ENCODE measurements at places on chromosomes 5 and 9. TPM values are rescaled to one million over a fixed set of nuclear protein-coding genes. Genes with fewer than 3 reads are reported as not detected.

DNA sequence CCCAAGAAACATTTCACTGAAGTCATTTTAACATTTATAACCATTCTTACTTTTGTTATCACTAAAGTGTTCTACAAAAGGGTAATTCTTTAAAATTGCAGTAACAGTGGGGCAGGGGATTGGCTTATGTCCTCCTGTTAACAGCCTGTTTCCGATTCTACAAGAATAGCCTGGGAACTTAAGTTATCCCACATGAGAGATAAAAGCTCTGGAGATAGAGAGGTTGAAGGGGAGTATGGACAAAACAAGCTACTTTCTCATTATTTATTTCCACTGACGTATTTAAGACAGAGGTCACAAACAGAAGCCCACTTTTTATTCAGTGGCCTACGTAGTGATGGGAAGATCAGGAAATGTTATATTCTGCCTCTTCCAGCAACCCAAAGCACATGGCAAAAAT lies 98.7 kb downstream of the EPB41L4A start:
- no peak for DNase-seq

The AUH gene
- total RNA-seq, result 24.9 TPM

GRCh38 chr9:133693116-133693515 lies 45.0 kb downstream of the SARDH start:
- no peak for DNase-seq

GRCh38 chr5:157387683-157388093 lies 72.3 kb upstream of the NIPAL4 start:
- no peak for DNase-seq

DNA sequence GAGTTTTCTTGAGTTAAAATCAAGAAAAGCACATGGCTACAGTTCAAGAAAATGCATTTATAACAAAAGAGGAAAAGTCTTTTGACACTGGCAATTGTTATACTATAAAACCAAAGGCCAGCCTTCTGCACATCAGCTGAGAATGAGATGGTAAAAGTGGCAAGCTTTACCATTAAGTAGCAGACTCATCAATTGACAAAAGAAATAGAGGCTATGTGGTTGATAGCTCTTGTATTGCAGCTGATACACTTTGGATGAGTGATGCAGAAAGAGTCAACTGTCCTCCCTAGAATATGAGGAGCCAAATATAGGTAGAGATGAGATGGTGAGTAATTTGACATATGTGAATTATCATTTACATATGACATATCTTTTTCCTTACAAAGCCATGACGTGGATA lies 1100.9 kb upstream of the CDH6 start:
- DNase-seq, result no peak

GRCh38 chr9:32011049-32011448 lies 373.4 kb upstream of the ACO1 start:
- DNase-seq, result no peak

DNA sequence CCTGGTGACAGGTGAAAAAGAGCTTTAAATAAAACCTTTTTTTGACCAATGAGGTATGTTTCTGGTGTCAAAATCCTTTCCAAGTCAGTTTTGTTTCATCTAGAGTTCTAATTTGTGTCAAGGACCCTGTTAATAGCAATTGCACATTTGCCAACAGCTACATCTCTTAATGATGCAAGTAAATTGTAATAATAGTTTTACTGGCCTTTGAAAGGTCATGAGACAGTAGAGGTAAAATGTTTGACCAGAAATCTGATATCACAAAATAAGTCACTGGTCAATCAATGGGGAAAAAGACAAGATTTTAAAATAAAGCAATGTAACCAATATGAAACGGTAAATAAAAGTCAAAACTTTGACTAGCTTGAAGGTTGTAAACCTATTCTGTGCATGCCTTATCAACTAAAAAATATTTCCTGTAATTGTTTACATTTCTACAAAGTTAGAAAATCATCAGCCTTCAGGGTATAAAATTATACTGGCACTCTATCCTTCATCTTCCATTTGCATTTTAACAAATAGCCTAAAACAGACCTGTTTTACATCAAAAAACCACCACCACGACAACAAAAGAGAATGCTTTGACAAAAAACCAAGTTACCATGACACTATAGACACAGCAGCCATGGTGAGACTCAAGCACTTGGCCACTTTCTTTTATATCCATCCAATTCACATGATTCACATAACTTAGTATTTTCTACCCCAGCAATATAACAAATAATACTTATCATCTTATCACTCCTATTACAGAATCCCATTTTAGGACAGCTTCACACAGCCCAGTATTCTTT lies 3.0 kb downstream of the NADK2 start:
- no peak for DNase-seq

- no peak for DNase-seq
These were observed 193.4 kb downstream of the ARRDC3 start for GRCh38 chr5:91189480-91190313.

The MYOZ3 gene
- total RNA-seq, result 2.9 TPM

GRCh38 chr9:137588311-137588710 lies 2.0 kb downstream of the ZMYND19 start:
- no peak for DNase-seq

- no peak for DNase-seq
These were observed 1.6 kb downstream of the STKLD1 start for GRCh38 chr9:133377721-133378216.

- DNase-seq, result no peak
These were observed 24.1 kb upstream of the GABBR2 start for GRCh38 chr9:98732801-98733200.

DNA sequence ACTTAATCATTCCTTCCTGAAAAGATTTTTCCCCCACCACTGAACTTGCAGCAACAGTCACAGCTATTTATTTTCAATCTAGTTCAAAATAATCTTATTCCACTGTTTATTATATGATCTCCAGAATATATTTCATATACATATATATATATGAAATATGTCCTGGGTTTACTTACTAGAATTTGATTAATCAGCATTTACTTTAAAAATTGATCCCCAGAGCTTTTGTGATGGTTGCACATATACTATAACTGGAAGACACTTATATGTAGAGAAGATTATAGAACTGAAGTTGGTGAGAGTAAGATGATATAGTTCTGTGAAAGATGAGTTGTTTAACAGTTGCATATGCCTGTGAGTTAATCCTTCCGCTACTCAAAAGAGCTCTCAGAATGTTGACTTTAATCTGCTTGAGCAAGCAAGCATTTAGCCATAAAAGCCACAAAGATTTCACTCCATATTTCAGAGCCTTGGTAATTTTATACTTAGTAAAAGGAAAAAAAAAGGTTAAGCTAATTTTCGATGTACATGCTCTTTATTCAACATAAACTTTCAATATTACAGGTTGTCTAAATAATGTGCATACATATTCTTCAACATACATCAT lies 399.3 kb upstream of the CDH9 start:
- no peak for DNase-seq

- no peak for DNase-seq
These were observed 134.5 kb upstream of the SMIM23 start for GRCh38 chr5:171651102-171651501.

DNA sequence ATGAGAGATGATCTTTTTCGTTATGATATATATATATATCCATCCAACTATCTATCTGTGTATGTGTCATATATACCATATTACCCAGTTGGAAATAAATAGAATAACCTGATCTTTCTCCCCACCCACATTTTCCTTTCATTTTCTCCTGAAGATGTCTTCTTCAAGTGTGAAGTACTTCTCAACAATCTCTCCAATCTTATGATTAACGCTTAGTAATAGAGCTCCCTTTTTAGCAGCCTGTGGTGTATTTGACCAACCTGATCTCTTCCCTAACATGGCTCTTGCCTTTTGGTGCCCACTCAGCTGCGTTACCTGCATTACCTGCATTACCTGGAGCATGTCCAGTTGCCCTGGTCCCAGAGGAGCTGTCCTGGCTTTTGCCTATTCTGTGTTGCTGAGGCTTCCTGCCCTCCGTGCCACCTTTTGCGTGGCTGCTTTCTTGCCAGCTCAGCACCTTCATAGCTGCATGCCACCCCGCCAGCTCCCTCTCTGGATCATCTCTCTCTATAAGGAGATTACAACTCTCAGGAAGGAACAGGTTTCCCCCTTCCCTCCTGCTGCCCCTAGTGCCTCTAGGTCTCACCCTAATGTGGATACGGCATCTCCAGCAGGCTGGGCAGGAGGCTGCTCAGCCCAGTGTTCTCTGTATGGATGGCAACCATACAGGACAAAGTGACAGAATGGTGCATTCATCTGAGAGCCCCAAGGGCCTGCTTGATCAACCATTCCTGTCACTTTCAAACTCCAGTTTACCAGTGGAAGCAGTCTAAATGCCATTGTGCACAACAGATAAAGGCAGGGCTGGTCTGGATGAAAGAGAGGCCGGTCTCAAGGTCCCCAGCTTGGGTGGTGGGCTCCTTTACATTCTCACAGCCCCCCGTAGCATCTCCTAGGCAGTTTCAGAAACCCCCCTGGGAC lies 126.7 kb downstream of the GADD45G start:
- DNase-seq, result no peak

DNA sequence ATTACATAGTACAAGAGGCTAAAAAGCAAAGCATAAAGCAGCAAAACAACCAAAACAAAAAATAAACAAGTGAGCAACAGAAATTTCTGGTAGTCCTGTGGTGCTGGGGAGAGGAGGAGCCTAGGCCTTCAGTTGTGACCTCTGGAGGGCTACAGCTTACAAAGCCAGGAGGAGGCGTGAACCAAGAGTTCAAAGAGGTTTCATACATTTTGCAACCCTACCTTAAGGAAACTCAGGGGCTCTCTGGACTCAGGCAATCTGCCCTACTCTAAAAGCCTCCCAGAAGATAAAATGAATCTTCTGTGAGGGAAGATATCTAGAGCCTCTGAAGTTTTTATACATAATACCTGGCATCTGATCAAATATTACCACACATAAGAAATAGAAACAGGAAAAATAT lies 187.4 kb downstream of the AGTPBP1 start:
- no peak for DNase-seq

GRCh38 chr5:13553896-13554295 lies 390.6 kb downstream of the DNAH5 start:
- peak; percentile 60 for DNase-seq

DNA sequence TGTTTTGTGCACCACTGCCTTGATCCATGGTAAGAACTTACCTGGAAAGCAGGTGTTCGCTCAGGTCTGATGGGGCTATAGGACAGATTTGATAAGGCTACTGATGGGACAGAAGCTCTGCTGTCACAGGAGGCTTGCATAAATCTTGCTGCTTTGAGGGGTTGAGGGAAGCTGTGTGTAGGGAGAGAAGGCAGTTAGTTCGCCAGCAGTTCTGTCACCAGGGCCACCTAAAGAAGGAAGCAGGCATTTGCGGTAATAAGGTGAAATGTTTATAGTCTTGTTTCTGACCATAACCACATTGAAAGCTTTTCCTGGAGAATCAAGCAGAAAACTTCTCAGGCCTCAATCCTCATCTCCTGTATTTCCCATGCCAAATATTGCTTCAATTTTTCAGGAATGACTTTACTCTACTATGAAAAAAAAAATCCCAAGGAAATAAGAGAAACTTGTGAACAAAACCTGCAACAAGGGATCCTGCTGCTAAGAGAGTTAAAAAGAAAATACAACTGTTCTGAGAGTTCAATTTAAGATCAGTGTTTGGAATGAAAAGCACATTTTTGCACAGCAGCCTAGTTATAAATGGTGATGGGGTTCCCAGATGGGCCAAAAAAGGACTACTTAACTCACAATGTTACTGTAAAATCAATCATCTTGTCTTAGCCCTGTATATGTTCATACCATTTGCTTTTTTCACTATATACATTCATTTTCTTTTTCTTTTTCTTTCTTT lies 122.0 kb upstream of the RANBP3L start:
- no peak for DNase-seq

The CDH9 gene
- total RNA-seq, result not detected

DNA sequence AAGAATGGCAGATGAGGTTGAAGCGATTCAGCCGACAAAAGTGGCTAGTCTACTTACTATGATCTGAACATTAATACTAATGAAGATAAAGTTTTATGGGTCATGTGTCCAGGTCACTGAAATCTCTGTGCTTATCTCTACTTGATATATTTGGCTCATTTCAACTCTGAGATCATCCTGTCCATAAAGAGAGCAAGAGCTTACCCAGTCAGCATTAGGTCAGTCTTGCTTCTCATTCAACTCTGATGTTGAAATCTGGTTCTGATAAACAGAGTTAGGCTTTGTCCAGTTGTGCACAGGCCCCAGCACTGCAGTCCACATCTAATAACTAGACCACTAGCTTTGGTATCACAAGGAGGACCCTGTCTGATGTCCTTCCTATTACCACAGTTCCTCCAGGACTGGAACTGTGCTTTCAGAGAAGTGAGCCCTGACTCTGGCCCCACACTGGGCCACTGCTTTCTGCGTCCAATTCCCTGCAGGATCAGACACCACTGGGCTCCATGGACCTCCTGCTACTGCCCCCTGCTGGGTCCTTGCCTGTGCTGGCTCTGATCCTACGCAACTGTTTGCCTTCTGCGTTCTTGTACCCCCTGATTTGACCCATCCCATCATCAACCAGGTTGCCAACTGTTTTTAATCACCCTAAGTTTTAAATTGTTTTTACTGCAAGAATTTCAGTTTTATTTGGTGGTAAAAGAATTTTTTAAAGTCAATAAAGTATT lies 23.7 kb upstream of the FAM120A start:
- DNase-seq, result no peak

DNA sequence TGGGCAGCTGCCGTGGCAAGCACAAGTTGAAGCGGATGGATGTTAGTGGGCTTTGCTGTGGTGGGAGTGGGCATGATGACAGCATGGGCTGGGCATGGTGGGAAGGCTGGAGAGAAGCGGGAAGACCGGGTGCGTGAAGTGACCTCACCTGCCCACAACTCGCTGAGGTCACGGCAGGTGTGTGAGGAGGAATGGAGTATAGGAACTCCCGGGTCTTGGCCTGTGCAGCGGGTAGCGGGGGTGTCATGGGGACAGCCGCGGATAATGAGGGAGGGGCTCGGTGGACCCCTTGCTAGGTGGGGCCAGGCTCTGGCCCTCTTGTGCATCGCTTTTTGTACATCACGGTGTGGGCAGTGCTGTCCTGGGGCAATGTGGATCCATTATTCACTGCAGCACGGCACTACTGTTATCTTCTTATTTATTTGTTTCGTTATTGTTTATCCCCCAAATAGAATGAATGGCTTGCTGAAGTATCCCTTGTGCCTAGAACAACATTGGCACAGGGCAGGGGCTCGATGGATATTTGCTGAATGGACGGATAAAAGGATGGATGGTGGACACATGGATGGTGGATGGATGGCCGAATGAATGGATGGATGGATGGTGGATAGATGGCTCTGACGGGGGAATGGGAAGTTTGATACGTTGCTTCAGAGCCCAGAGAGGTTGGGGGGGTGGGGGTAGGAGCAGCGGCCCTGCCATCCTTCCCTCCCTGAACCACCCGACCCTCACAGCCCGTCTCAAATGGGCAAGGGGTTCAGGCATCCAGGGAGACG lies 14.6 kb downstream of the PROP1 start:
- no peak for DNase-seq

DNA sequence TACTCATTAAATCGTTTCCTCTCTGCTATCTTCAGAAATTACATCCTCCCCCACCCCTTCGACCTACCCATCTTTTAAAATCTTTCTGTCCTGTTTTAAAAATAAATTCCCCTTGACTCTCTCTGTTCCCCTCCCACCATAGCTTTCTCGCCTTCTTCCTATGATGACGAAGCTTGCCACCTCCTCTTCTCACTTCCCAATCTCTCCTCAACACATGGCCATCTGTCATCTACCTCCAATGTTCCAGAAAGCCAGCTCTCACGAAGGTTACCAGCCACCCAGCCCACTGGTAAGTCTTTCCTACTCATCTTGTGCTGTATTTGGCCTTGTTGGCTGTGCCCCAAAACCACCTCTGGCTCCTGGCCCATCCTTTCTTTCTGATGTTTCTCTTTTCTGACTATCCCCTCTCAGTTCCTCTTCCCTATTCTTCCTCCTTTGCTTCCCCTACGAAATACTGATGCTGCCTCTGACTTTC lies 346.3 kb downstream of the ENC1 start:
- DNase-seq, result no peak

GRCh38 chr5:123297866-123298265 lies 125.3 kb downstream of the CEP120 start:
- DNase-seq, result no peak

All from progenitor cell of endocrine pancreas (in vitro differentiated cells).